Activated CD4-positive, CD25-positive, alpha-beta regulatory T cell treated with anti-CD3 and anti-CD28 coated beads, Interleukin-2, amount 50 U/mL, for 16 hours (primary cell): ENCODE measurements at places on chromosomes 1 and 21.

- DNase-seq, result no peak
Measured at GRCh38 chr1:3668585-3669300, 16.4 kb downstream of the TP73 start.

DNA sequence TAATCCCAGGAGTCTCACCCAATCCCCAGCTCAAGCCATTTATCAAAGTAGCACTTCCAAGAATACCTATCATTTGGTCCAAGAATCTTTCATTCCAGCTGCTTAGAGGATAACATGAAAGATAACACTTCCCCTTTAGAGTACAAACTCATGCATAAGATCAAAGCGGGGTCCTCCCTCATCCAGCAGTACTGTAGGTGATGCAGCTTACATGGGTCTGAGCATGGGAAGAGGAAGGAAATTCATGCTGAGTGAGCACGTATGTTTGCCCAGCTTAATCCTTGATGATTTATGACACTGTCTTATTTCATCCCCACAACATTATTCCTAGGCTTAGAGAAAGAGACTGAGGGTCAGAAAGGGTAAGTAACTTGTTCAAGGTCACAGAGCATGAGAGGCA lies 167.1 kb upstream of the GJB5 start:
- DNase-seq, result no peak

DNA sequence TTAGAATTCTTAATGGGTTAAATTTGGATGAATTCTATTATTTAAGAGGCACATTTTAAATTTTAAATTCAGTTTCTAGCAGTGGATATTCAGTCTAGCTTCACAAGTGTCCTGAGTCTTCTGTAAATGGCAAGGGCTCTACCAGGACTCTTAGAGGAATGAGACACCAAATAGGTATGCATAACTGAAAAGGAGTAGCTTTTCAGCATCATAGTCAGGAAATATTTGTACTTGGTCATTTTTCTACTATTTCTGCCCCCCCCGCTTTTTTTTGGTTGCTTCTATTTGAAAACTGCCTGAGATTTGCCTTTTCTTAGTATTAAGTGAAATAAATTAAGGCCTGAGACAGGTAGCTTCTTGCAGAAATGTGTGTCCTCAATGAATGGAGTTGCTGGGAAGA lies 80.2 kb downstream of the MAST2 start:
- DNase-seq, result no peak

DNA sequence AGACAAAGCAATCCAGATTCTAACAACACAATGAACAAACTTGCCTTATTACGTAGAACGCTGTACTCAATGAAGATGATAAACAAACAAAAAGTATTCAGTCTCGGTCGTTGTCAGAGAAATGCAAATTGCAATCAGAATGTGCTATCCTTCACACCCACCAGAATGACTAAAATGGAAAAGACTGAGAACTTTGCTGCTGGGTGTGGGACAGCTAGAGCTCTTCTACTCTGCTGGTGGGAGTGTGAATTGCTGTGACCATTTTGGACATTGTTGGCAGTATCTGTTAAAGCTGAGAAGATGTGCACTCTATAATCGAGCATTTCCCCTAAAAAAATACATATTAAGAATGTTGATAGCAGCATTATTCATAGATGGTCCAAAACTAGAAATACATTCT lies 111.4 kb downstream of the PEX14 start:
- no peak for DNase-seq

DNA sequence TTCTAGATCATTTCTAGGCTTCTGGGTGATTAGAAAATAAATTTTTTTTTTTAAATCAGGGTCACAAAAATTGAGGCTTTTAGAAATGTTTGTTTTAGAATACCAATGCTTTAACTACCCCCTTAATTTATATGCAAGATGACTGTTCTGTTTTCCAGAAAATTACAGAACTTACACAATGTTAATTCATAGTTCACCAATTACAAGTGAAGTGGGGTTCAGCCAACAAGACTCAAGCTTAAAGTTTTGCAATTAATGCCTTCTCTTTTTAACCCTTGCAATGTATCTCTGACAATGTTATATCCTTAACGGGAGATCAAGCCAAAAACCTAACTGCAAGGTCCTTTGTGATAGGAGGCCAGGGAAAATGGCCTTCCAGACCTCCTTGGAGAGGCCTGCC lies 5.6 kb downstream of the PRELP start:
- DNase-seq, result no peak

DNA sequence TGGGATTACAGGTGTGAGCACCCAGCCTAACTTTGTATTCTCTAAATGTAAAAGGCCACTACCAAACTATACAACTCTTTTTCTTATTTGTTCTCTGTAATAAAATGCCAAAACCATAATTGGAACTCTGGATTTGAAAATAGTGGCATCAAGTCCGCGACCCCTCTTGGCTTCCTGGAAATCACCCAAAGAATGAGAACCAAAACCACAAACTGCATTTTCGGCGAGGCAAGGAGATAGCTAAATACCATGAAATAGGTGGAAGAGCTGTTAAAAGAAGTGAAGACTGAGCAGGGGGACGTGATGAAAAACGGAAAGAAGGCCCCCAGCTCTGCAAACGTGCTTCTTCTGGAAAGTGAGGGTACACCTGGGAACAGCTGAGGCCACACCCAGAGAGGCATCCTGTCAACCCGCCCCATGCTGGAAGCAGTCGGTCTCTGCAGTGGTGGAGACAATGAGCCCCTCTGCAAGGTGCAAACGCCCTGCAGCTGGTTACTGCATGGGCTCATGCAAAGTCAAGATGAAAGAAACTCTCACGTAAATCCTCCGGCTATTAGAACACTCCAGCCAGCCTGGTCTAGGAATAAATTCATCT lies 22.5 kb downstream of the VPS26C start:
- no peak for DNase-seq

DNA sequence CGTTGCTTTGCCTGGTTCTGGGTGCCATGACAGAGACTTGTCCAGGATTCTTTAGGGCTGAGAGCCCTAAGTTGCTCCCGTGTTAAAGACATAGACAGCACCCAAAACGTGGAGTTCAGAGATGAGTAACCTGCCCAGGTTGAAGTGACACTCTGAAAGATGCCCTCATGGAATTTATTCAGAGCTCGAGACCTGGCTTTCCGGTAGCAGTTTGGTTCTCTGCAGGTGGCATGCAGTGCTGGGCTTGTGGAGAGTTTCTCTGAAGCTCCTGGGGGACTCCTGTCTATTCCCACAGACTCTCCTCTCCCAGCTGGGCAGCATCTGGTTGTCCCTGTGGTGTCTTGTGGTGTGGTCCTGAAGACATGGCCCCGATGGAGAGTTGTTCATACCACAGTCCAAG lies 241.0 kb downstream of the RHOU start:
- no peak for DNase-seq

- no peak for DNase-seq
Measured at GRCh38 chr1:217717959-217718358, 86.8 kb downstream of the SPATA17 start.

DNA sequence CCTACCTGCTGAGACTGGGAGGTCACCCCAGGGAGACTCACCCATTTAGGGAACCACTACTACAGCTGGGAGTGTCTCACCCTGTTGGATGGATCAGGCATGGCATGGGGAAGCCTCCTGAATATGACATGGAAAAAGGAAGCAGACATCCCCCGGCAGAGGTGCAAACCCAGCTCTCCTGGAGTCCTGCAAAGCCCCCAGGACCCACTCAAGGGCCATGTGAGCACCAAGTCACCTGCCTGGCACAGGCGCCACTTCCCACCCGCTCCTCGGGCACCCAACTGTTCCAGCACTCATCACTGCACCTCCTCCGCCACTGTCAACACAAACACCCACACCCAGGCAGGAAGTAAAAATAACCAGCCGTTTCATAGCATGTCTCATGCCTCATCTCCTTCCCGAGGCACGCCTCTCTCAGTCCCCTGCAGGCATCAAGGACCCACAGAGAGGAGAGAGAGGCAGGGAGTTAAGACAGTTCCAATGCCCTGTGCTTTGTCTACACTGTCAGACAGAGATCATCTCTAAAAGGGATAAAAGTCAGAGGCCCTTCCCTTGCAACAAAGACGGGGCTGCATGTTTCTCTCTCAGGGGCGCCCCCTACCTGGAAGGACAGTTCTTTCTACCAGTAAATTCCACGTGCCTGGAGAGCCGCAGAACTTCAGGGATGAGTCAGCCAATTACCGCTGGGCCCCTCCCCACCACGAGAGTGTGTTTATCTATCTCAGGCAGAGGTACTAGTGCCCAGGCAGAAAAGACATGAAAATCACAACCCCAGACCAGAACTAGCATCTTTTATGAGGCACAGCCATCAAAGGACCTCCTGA lies 150.1 kb upstream of the SOD1 start:
- DNase-seq, result peak; percentile 58

GRCh38 chr1:119108988-119109387 lies 31.5 kb downstream of the WARS2 start:
- DNase-seq, result no peak

DNA sequence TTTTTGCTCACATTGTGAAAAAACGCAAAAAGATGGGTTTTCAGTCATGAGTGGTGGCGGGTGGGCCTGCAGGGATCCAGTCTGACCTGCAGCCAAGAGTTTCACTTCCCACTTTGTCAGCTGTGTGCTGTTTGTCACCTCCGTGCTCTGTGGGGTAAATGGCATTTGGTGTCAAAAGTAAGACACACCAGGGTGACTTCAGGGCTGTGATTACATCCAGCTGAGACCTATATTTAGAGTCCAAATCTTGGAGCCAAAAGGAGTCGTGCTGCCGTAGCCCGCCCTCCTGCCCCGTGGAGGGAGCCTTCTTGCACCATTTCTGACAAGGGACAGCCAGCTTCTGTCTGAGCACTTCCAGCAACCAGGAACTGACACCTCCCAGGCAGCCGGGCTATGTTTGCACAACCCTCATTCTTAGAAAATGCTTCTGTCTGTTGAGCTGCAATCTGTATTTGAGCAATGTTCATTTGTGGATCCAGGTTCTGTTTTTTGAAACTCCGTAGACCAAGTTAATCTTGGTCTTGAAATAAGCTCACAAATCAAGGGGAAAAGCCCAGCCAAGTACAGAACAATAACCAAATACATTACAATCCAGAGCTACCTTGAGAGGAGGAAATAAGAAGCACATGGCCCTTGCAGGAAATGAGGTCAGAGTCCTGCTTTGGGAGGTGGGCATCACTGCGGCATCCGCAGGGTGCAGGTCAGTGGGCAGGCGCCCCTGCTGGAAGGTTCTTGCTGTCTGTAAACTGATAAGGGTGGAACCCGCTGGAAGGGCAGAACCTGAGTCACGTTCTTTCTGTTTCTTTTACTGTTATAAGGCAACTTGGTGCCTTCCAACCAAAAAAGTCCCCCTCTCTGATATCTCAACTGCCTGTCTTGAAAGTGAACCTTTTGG lies 14.4 kb downstream of the ABCG1 start:
- peak; percentile 59 for DNase-seq

DNA sequence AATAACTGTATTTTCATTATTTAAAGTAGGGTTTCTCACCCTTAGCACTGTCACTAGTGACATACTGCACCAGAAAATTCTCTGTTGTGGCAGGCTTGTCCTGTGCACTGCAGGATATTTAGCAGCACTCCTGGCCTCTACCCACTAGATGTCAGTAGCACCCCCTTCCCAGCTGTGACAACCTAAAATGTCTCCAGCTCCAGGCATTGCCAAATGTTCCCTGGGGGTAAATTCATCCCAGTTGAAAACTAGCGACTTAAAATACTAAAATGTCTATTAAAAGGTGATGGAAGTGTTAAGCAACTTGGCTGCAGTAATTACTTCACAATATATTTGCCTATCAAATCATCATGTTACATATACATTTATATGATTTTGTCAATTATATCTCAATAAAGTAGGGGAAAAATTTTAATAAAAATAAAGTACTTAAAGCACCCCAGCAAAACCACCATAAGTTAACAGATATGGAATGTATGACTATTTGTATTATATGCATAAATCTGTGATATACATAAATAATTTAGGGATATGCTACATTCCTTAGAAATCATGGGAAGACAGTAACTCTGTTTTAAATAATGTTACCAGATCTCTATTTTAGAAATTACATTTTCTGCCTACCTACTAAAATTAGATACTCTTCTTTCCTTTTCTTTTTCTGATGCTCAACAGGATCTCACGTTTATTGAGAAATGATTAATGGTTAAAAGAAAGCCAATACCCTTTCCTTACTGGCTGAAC lies 74.6 kb downstream of the ARID4B start:
- DNase-seq, result peak; percentile 24

GRCh38 chr1:180805316-180805715 lies 107.4 kb upstream of the KIAA1614 start:
- DNase-seq, result no peak

DNA sequence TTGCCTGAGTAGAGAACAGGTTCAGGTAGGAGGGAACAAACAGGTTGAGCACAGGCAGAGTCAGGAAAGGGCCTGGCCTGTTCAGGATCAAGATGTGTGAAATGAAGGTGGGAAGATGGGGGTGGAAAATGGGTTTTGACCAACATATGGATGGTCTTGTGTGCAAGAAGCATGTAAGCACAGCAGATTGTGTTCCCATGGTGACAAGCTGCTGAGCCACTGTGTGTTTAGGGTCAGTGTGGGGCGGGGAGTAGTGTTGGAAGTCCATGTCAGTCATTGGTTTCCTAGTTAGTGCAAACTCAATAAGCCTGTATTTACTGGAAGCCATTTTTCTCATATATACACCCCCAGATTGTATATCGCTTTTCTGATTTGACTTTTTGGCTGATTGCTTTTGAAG lies 111.9 kb downstream of the CAMTA1 start:
- no peak for DNase-seq

GRCh38 chr1:145977016-145977415 lies 12.5 kb downstream of the POLR3GL start:
- no peak for DNase-seq

DNA sequence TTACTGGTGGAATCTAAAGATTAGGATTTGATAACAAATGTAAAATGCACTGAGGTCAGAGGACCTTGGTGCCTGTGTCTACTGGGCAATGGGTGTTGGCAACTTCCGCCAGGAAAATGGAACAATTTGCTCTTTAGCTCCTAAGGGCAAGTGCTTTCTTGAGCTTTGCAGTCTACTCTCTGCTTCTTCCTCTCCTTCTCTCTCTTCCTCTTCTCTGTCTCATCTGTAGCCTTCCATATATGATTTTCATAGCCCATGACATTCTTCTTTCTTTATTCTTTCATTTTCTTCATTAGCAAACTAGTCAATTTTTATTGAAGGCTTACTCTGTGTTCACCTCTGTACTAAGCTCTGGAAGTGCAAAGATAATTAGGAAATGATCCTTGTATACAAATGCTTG lies 35.5 kb downstream of the OVGP1 start:
- no peak for DNase-seq

DNA sequence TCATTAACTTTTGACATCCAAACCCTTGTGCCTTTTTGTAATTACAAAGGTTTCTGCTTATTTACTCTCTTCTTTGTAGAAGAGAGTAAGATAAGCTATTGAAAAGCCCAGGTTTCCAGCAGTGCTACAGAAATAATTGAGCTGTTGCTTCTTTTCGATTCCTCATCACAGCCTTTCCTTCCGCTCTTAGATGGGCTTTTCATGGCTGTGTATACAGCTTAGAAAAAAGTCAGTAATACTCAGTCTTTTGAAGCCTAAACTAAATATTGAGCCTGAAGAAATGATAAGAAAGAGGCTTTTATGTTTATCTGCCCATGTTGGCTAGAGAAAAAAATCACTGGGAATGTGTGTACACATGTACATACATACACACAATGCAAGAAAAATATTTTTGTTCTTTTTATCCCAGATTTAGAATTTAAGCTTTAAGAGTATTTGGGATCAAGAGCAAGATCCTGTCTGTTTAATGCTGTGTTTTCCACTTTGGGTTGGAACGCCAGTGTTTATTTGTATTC lies 172.4 kb downstream of the VPS13D start:
- DNase-seq, result no peak

GRCh38 chr1:36523850-36524249 lies 41.1 kb upstream of the CSF3R start:
- no peak for DNase-seq
